ENCODE measurements at places on chromosomes 7 and 10.
A peak's percentile ranks its signal among the peaks of the same experiment; 100 is the strongest.

DNA sequence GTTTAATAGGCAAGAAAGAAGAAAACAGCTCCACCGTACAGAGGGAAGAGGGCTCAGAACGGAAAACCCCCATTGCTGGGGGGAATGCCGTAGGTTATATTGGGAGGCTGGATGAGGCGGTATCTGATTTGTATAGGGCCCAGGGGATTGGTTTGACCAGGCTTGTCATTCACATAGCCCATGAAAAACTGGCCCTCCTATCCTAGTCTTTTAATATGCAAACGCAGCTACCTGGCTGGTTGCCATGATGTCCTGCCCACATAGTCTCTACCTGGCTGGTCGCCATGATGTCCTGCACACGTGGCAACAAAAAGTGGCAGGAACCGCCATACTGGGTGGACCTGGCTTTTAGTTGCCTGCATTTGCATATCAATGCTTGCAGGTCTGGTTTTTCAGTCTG is 84.7 kb downstream of the AUTS2 start:
- no peaks in the 10 kb centered on the region for H3K27me3 ChIP-seq
- H3K4me1 ChIP-seq = no peaks in the 10 kb centered on the region
- no peak for DNase-seq

- no peaks in the 10 kb centered on the region for H3K36me3 ChIP-seq
- H3K4me1 ChIP-seq = no peaks in the 10 kb centered on the region
- H3K27me3 ChIP-seq = no peaks in the 10 kb centered on the region
- no peak for DNase-seq
Measured at GRCh38 chr10:125984865-125985495, 88.6 kb downstream of the FANK1 start.

- no peak overlapping the region for H3K27ac ChIP-seq
- DNase-seq = no peak
- H3K27me3 ChIP-seq = no peaks in the 10 kb centered on the region
- H3K4me3 ChIP-seq = no peak overlapping the region
Measured at GRCh38 chr10:84049645-84050011, 89.7 kb upstream of the GHITM start.

DNA sequence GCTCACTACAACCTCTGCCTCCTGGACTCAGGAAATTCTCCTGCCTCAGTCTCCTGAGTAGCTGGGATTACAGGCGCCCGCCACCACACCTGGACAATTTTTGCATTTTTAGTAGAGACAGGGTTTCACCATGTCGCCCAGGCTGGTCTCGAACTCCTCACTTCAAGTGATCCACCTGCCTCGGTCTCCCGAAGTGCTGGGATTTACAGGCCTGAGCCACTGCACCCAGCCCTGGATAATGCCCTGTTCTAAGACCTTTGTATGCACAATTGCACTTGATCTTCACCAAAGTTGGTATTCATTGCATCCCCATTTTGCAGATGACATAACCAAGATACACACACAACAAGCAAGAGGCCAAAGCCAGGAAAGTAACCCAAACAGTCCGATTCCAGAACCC is 97.7 kb upstream of the CARD11 start:
- H3K4me3 ChIP-seq = no peak overlapping the region
- peaks cover 9% of the 10 kb centered on the region for H3K4me1 ChIP-seq
- no peaks in the 10 kb centered on the region for H3K27me3 ChIP-seq
- DNase-seq = peak; percentile 52

DNA sequence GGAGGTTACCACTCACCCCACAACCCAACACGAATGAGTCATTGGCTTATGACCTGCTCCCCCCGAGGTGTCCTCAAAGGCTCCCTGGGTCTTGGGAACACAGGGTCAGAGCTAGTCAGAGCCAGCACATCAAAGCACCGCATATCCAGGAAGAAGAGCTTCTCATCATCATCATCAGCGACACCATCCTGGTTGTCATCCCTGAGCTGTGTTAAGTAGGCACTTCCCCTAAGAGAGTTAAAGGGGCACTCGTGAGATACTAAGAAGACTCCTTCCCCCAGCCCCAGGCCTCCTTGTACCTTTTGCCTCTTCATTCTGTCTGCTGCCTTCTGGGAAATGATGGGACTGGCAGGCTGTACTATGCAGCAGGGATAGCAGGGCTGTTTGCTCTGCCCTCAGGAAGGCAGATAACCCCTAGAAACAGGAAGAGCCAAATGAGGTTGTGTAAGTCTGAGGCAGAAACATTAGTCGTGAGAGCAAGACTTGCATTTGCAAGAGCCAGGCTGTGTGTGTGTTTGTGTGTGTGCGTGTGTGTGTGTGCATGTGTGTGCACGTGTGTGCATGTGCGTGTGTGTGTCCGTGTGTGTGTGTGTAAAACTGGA is 11.1 kb upstream of the CPA1 start:
- H3K27ac ChIP-seq = no peak overlapping the region
- no peaks in the 10 kb centered on the region for H3K27me3 ChIP-seq
- no peak overlapping the region for H3K4me3 ChIP-seq
- H3K36me3 ChIP-seq = no peaks in the 10 kb centered on the region
- no peak for DNase-seq
- H3K4me1 ChIP-seq = peaks cover 39% of the 10 kb centered on the region

- no peaks in the 10 kb centered on the region for H3K27me3 ChIP-seq
- H3K4me1 ChIP-seq = no peaks in the 10 kb centered on the region
- H3K36me3 ChIP-seq = no peaks in the 10 kb centered on the region
Measured at GRCh38 chr7:75729851-75730274, 8.9 kb downstream of the HIP1 start.

DNA sequence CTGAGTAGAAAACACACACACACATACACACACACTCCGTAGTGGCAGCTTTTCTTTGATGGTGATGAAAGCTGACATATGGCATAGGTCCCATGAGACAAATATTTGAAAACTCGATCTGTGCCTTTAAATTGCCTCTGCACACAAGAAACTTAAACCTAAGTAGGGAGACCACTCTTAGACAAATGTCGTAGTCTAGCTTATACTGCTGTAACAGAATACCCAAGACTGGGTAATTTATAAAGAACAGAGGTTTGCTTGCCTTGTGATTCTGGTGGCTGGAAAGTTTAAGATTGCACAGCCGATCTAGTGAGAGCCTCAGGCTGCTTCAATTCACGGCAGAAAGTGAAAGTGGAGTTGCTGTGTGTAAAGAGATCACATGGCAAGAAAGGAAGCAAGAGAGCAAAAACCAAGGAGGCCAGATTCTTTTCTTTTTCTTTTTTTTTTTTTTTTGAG is 489.4 kb upstream of the SORCS1 start:
- H3K27ac ChIP-seq = peak overlapping the region; percentile 33
- no peaks in the 10 kb centered on the region for H3K4me1 ChIP-seq
- no peaks in the 10 kb centered on the region for H3K36me3 ChIP-seq
- DNase-seq = no peak
- no peaks in the 10 kb centered on the region for H3K27me3 ChIP-seq

DNA sequence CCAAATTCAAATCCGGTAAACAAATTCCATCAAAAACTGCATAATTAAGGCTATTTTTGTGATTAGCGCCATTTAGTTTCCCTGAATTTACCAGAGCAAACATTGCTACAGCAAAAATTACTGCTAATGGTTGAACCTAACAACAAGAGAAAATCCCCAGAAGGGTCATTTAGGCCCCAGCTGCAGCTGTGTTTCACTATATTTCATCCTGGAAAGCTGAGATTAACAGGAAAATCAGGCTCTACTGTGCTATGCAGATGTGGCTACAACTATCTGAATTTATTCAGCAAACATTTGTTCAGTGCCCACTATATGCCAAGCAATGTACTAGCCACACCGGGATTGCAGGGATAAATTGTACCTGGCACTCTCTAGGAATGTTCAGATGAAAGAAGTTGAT is 104.0 kb downstream of the PON1 start:
- no peak overlapping the region for H3K4me3 ChIP-seq
- no peaks in the 10 kb centered on the region for H3K4me1 ChIP-seq
- DNase-seq = no peak
- no peaks in the 10 kb centered on the region for H3K36me3 ChIP-seq
- no peak overlapping the region for H3K27ac ChIP-seq

DNA sequence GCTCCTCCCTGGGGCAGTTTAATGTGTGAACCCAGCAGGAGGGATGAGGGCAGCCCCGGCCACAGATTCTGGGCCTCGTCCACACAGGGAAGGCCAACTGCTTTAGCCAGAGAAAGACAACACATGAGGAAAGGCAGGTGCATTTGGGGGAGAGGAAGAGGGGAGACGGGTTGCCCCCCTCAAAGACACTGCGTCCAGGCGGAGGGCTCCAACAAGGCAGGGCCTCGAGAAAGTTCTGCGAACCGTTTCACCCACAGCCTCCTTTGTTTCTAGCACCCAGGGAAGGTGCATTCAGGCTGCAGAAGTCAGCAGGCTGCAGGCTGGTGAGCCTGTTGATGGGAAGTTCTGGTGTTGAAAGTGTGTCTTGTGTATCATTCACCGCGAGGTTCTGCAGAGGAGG is 10.1 kb downstream of the FOXL3 start:
- H3K4me1 ChIP-seq = no peaks in the 10 kb centered on the region
- DNase-seq = no peak
- no peak overlapping the region for H3K27ac ChIP-seq
- no peaks in the 10 kb centered on the region for H3K36me3 ChIP-seq

- no peak for DNase-seq
- no peaks in the 10 kb centered on the region for H3K36me3 ChIP-seq
- H3K4me3 ChIP-seq = no peak overlapping the region
- no peaks in the 10 kb centered on the region for H3K27me3 ChIP-seq
- no peak overlapping the region for H3K27ac ChIP-seq
Measured at GRCh38 chr10:28269842-28270456, 32.9 kb downstream of the MPP7 start.

- no peaks in the 10 kb centered on the region for H3K36me3 ChIP-seq
- DNase-seq = no peak
- no peaks in the 10 kb centered on the region for H3K27me3 ChIP-seq
- no peak overlapping the region for H3K27ac ChIP-seq
Measured at GRCh38 chr10:128471151-128471550, 344.9 kb upstream of the MKI67 start.

DNA sequence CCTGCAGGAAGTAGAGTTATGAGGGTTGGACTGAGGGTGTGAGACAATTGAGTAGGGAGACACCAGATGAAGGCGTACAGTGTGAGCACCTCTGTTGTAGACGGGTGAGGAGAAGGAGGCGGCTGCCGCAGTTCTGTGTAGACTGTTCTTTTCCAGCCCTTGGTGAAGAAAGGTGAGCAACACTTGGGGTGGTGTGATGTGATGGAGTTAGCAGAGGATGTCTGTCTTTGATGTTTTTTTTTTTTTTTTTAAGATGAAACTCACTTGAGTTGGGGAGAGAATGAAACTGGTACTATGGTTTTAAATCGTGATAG is 42.8 kb upstream of the RNF216 start:
- no peaks in the 10 kb centered on the region for H3K36me3 ChIP-seq
- H3K27me3 ChIP-seq = no peaks in the 10 kb centered on the region
- no peak for DNase-seq
- H3K4me1 ChIP-seq = peaks cover 12% of the 10 kb centered on the region
- H3K4me3 ChIP-seq = no peak overlapping the region
- no peak overlapping the region for H3K27ac ChIP-seq

- DNase-seq = no peak
- no peak overlapping the region for H3K4me3 ChIP-seq
- H3K27ac ChIP-seq = no peak overlapping the region
- H3K36me3 ChIP-seq = no peaks in the 10 kb centered on the region
- no peaks in the 10 kb centered on the region for H3K4me1 ChIP-seq
Measured at GRCh38 chr10:34906067-34906965, 91.2 kb upstream of the PARD3 start.

DNA sequence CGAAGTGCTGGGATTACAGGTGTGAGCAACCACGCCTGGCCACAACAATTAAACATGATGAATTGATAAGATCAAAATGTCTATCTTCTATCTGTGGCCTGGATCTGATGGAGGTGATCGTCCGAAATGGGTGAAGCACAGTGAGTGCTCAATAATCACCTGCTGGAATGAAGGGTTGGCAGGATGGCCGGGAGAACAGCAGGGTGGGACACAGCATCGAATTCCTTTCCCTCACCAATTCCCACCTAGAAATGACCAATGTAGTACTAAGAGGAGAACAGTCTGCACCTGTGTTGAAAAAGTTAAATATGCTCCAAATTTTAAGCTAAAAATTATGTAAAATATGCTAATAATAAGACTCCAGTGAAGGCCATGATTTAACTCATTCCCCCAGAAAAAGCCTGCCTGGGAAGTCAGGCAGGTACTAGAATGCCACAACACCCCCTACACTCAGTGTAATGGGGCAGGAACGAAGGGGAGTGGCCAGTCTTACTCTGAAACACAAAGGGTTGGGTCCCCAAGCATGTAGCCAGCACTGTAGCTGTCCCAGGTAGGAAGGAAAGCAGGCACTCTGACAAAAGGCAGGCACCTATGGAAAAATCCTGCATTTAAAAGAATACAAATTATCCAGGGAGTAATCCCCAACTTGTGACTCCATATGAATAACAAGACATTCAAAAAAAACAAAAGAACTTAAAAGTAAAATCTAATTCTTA is 110.3 kb downstream of the VPS41 start:
- no peak overlapping the region for H3K27ac ChIP-seq
- peaks cover 9% of the 10 kb centered on the region for H3K36me3 ChIP-seq
- H3K4me1 ChIP-seq = no peaks in the 10 kb centered on the region
- no peak overlapping the region for H3K4me3 ChIP-seq
- no peak for DNase-seq

- H3K27me3 ChIP-seq = no peaks in the 10 kb centered on the region
- no peak overlapping the region for H3K4me3 ChIP-seq
- H3K36me3 ChIP-seq = no peaks in the 10 kb centered on the region
- no peak for DNase-seq
- no peak overlapping the region for H3K27ac ChIP-seq
Measured at GRCh38 chr7:47225387-47226131, 356.4 kb downstream of the TNS3 start.

DNA sequence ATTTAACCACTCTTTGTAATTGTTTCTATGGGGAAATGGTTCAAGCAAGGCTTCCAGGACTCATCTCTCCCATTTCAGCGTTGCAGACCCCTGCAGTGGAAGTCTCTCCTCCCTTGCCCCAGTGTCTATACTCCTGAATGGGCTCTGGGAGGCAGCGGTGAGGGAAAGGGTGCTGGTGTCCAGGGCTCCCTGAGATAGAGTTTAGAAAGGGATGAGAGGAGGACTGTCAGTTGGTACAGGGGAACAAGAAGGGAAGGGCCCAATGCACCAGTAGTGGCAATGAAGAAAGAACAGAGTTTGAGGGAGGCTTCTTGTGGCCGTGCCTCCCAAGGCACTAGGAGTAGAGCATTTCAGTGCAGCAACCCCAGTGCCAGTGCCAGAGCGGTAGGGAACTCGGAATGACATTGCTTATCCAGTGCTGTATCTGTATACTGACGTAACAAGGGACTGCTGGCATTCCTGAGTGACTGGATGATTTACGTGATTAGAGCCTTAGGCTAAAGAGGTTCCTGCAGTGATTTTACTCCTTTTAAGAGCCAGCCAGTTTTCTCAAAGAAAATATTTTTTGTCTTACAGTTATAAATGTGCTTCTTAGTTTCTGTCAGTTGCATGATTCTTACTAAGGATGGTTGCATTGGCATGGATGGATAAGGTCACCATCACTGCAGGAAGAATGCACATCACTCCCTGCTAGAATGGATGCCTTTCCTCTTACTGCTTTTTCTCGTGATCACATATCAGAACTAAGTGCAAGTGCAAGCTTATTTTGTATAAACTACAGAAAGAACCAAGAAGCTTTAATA is 28.0 kb downstream of the PRPF18 start:
- no peak overlapping the region for H3K27ac ChIP-seq
- no peak overlapping the region for H3K4me3 ChIP-seq
- H3K36me3 ChIP-seq = peaks cover 43% of the 10 kb centered on the region
- H3K4me1 ChIP-seq = no peaks in the 10 kb centered on the region

All from right atrium auricular region (tissue), 2 donors.